NCI-H1092 treated with DMSO at 0.1 percent for 48 hours (cell line): ENCODE measurements at places on chromosomes 6 and 20.

- no peak for DNase-seq
These were observed 79.4 kb downstream of the IRF4 start for GRCh38 chr6:470901-471448.

DNA sequence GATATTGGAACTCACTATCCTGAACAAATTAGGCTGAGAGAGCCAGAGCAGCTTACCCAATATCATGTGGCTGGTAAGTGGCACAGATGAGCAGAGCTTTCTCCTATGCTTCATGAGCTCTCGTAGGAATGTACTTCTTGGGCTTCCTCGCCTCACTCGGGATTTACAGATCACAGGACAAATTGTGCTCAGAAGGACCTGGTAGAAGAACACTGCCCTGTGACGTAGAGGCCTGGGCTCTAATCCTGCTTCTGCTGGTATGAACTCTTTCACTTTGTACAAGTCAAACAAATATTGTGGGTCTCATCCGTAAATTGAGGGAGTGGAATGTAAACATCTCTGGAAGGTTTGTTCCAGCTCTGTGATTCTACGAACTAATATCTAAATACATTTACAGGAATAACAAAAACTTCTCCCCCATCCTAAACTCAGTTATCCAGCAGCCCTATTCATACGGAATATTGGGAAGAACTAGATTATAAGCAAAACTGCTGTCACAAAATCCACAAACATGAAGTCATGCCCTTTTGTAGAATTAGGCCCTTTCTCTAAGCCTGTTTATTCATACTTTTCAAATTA is 187.6 kb downstream of the CLIC5 start:
- no peak for DNase-seq

DNA sequence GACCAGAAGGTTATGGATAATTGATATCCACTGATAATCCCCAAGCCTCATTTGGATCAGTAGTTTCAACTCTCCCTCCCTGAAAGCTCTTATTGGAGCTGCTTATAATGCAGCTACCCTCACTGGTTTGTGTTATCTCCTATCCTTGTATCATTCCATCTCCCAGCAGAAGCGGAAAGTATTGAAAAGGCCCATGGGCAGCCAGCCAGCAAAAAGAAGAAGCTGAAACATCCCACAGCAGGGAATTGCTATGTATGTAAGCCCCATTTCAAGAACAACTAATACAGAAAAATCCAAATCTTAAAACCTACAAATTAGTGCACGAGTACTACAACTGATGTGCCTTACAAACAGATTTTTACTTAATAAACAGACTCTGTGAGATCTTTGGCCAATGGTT is 269.0 kb upstream of the ECI2 start:
- DNase-seq, result no peak

- DNase-seq, result no peak
These were observed 3.3 kb downstream of the ANKRD6 start for GRCh38 chr6:89436226-89436625.

GRCh38 chr6:164792666-164793065 is 516.7 kb downstream of the C6orf118 start:
- DNase-seq, result no peak

DNA sequence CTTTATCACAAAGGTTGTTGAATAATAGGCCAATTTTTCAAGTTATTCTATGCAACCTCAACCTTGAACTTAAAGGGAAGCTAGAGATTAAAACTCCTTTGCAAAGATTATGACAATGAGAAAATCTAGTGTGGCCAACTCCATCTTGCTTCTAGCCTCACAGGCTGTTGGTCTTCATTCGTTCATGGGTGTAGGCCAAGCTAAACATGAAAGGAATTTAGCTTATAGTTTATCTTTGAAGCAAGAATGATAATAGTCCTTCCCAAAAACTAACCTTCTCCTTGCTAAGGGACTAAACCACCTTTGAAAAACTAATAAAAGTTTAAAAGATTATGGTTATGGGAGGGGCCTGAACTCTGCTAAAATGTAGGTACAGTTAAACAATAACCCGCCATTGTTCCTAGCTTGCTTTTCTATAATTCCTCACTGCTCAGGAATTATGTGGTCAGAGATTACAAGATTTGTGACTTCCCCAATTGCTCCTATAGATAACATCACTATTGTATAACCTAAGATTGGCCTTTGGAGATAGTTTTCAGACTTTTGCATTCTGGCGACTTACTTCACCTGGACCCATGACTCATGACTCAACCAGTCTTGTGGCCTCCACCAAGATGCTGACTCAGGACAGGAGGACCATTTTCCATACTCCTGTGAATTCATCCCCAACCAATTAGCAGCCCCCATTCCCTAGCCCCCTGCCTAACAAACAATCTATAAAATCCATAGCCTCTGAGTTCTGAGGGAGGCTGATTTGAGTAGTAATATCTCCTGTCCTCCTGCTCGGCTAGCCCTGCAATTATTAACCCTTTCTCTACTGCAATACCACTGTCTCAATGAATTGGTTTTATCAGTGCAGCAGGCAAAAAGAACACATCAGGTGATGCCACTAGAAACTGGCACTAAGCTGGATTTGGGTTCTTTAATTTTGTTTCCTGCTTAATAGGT is 154.5 kb downstream of the CD83 start:
- DNase-seq, result no peak
